Heart right ventricle (tissue), 16 donors: ENCODE measurements at places on chromosomes 11 and 22.
A peak's percentile ranks its signal among the peaks of the same experiment; 100 is the strongest.

- no peak for DNase-seq
Observed at GRCh38 chr11:67500831-67501715, 4.1 kb downstream of the PITPNM1 start.

DNA sequence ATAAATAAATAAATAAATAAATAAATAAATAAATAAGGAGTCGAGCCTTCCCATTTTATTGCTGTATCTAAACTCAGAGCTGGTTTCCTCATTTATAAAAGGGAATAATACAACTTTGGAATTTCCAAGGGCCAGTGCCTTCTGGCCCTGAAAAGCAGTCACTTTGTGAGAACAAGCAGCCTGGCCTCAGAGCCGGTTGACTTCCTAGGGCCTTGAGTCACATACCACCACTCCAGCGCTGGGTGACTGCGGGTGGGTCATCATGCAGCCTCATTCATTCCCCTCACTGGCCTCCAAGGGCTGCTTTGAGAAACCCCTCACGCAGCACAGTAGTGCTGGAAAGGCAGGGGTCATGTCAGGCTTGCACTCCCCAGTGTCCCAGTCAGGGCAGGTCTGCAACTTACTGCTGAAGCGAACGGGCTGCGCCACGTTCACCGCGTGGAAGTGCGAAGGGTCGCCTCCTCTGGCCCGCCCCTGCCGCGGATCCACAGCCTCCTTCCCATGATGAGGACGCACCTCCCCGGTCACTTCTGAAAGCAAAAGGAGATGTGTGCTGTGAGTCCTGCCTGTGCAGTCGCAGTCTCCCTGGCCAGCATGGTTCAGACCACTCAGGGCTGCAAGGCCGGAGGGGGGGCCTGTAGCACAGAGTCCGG lies 54.4 kb downstream of the DGCR2 start:
- DNase-seq: no peak

DNA sequence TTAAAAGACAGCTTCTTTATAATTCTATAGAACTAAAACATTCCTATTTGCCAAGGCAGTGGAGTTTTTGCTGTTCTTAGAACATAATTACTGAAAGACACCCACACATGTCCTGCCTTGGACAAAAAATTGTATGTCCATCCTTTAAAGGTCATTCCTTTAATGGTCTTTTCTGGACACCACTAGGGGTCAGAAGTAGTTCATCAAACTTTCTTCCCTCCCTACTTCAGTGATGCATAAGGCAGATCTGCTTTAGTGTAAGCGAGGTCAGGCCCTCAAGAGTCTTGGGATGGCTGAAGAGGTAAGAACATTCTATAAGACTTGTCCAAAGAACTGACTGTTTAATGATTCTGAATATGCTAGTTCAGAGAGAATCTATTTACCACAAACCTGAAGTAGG lies 4.3 kb upstream of the OR51V1 start:
- DNase-seq: no peak

GRCh38 chr22:48711031-48711431 lies 1116.6 kb downstream of the BRD1 start:
- no peak for DNase-seq

GRCh38 chr11:12868315-12869073 lies 140.6 kb upstream of the RASSF10 start:
- DNase-seq: no peak

- DNase-seq: no peak
Observed at GRCh38 chr11:69307421-69307820, 13.5 kb downstream of the MYEOV start.

DNA sequence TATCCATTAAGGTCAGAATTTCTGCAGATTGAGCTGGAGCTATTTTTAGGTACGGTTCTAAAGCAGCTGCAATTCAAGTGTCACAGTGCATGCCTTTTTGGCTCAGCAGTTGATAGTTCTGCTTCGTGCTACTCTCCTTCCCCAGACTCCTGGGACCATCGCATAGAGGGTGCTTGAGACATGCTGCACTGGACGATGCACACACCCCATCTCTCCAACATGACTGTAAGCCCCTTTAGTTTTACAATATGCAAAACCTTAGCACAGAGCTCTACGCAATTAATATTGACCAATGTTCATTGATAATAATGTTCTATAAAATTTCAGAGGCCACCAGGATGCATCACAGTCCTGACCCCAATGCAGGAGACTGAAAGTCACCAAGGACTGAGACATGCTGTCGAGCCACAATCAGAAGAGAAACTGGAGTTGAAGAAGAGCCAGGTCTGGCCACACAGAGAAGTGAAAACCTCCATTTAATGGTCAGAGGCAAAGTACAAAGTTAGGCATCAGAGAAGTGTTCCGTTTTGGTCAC lies 120.9 kb upstream of the ZC3H12C start:
- DNase-seq: no peak

GRCh38 chr11:73141309-73142127 lies 600 bp downstream of the FCHSD2 start:
- peak; percentile 86 for DNase-seq

DNA sequence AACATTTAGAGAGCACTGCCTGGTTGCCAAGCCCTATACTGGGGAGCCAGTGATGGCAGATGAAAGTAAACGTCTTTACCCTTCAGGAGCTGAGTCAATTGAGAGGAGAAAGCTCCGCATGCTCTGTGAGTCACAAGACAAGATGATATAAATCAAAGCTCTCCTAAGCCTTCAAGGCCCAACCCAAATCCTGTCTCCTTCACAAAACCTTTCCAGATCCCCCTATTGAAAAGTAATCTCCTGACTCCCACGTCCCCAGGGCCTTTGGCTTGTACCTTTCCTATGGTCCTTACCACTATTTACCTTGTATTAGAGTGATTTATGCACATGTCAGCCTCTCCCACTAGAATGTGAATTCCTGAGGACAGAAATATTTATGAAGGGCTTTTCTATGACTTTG lies 230.1 kb upstream of the TENM4 start:
- DNase-seq: no peak

- no peak for DNase-seq
Observed at GRCh38 chr11:118635237-118635591, 27.8 kb downstream of the PHLDB1 start.

- DNase-seq: no peak
Observed at GRCh38 chr11:46719543-46720218, 668 bp downstream of the F2 start.

- DNase-seq: no peak
Observed at GRCh38 chr11:78808923-78809322, 234.3 kb upstream of the NARS2 start.

- DNase-seq: no peak
Observed at GRCh38 chr11:96111308-96111707, 187.4 kb upstream of the MTMR2 start.
